ENCODE measurements at places on chromosomes 7 and 10.

DNA sequence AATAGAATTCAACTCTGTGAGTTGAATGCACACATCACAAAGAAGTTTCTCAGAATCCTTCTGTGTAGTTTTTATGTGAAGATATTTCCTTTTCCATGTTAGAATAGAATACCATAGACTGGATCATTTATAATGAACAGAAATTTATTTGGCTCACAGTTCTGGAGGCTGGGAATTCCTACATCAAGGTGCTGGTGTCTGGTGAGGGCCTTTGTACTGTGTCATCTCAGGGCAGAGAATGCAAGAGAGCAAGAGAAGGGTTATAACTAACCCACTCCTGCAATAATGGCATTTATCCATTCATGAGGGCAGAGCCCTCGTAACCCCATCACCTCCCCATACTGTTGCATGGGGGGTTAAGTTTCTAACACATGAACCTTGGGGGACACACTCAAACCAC is 18.4 kb upstream of the DIP2C start:
- no peaks in the 10 kb centered on the region for H3K4me1 ChIP-seq
- DNase-seq: no peak
- H3K27ac ChIP-seq: no peak overlapping the region
- H3K36me3 ChIP-seq: no peaks in the 10 kb centered on the region

GRCh38 chr10:2619472-2619871 is 447.9 kb upstream of the PFKP start:
- no peaks in the 10 kb centered on the region for H3K4me1 ChIP-seq
- peak; percentile 60 for DNase-seq
- no peak overlapping the region for H3K4me3 ChIP-seq
- H3K27me3 ChIP-seq: no peaks in the 10 kb centered on the region
- no peaks in the 10 kb centered on the region for H3K36me3 ChIP-seq
- no peak overlapping the region for H3K27ac ChIP-seq

GRCh38 chr10:60291344-60291930 is 98.2 kb downstream of the ANK3 start:
- no peak overlapping the region for H3K27ac ChIP-seq
- H3K4me1 ChIP-seq: peaks cover 3% of the 10 kb centered on the region
- H3K27me3 ChIP-seq: no peaks in the 10 kb centered on the region

DNA sequence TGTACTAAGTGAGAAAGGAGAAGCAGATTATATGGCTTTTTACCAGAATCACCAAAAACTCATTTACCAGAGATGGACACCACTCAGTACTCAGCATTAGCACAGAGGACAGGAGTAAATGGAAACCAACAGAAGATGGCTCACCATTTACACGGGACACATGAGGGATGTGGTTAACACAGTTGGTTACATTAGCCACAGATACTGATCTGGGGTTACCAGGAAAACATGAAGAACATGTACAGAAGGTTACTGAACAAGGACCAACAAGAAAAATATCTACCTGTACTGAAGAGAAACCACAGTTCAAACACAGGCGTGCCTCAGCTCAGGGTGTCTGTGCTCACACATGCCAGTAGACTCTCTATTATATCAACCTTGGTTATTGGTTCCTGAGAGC is 1285.8 kb upstream of the SORCS1 start:
- H3K36me3 ChIP-seq: no peaks in the 10 kb centered on the region
- no peaks in the 10 kb centered on the region for H3K27me3 ChIP-seq
- DNase-seq: no peak
- H3K4me3 ChIP-seq: no peak overlapping the region
- H3K27ac ChIP-seq: no peak overlapping the region

DNA sequence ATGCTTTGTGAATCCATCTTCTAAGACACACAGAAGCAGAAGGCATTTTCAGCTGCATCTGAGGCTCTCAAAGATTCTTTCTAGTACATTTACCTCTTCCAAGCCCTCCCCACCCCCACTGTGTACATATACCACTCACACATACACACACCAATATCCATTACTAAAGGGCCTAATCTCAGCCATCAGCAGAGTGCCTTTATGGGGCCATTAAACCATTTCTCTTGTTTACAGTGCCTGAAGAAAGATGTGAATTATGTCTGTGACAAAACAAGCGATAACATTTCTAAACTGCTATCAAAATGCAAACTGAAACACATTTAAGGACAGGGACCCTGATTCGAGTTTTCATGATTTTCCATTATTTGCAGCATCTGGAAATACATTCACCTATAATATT is 40.0 kb downstream of the ETV1 start:
- H3K4me3 ChIP-seq: no peak overlapping the region
- no peaks in the 10 kb centered on the region for H3K27me3 ChIP-seq
- DNase-seq: no peak
- H3K36me3 ChIP-seq: no peaks in the 10 kb centered on the region
- H3K27ac ChIP-seq: no peak overlapping the region
- peaks cover 2% of the 10 kb centered on the region for H3K4me1 ChIP-seq

DNA sequence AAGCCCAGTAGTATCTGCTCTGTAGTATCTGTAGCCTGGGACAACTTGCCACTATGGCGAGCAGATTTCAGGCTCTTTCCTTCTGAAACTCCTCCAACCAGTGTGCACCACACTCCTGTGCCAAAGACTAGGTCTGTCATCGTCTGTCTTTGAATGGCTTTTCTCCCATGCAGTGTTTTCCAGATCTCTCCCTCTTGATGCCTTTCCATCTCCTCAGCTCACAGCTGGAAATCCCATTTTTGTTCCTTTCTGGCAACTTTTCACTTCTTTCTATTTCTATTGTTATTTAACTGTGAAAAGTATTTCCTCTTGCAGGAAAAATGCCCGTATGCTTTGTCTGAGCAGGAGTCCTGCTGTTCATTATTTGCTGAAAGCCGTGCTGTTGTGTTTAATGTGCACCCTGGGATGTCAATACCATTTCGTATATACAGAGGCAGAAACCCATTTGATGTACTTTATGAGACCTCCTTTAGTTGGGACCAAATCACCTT is 373.7 kb downstream of the PHTF2 start:
- DNase-seq: peak; percentile 84
- no peaks in the 10 kb centered on the region for H3K36me3 ChIP-seq
- no peak overlapping the region for H3K4me3 ChIP-seq
- H3K27me3 ChIP-seq: no peaks in the 10 kb centered on the region

GRCh38 chr7:46933596-46933995 is 648.3 kb downstream of the TNS3 start:
- H3K4me3 ChIP-seq: no peak overlapping the region
- H3K4me1 ChIP-seq: no peaks in the 10 kb centered on the region
- DNase-seq: peak; percentile 11
- H3K27ac ChIP-seq: no peak overlapping the region

GRCh38 chr10:5732141-5732540 is 47.5 kb downstream of the TASOR2 start:
- H3K27ac ChIP-seq: no peak overlapping the region
- no peak overlapping the region for H3K4me3 ChIP-seq
- no peaks in the 10 kb centered on the region for H3K4me1 ChIP-seq
- peak; percentile 20 for DNase-seq

GRCh38 chr10:3203016-3203811 is 30.6 kb upstream of the PITRM1 start:
- no peaks in the 10 kb centered on the region for H3K4me1 ChIP-seq
- no peak overlapping the region for H3K27ac ChIP-seq
- H3K4me3 ChIP-seq: no peak overlapping the region
- DNase-seq: no peak

GRCh38 chr10:4661511-4662255 is 164.3 kb upstream of the AKR1E2 start:
- no peaks in the 10 kb centered on the region for H3K27me3 ChIP-seq
- peak overlapping the region; percentile 91 for H3K27ac ChIP-seq
- no peak overlapping the region for H3K4me3 ChIP-seq
- no peaks in the 10 kb centered on the region for H3K36me3 ChIP-seq
